ENCODE measurements at places on chromosomes 1 and 21.

GRCh38 chr1:205422993-205423642 lies 1.3 kb upstream of the LEMD1 start:
- DNase-seq: no peak

DNA sequence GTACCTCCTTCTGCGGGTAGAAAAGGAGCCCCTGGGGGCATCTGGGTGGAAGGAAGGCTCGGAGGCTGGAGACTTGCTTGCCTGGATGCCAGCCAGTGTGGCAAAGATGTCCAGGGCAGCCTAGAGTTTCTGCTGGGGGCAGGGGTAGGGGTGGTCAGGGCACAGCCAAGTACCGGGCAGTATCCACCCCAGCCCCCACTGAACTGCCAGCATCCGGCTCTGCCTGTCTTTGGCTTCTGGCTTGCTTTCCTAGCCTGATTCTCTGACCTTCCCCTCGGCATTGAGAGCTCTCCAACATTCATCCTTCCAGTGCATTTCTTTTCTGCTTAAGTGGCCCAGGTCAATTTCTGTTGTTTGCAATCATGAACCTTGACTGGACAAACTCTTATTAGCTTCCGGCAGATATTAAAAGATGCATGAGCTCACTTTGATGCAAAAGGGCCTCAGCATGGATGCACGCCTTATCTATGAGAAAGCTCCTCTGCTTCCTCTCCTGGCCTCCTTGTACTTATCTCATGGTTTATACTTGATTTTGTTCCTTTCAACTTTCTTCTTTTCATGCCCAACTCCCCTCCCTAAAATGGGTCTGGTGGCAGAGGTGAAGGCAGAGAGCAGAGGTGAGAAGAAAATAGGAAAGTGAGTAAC lies 116.9 kb downstream of the HLCS start:
- DNase-seq: no peak

DNA sequence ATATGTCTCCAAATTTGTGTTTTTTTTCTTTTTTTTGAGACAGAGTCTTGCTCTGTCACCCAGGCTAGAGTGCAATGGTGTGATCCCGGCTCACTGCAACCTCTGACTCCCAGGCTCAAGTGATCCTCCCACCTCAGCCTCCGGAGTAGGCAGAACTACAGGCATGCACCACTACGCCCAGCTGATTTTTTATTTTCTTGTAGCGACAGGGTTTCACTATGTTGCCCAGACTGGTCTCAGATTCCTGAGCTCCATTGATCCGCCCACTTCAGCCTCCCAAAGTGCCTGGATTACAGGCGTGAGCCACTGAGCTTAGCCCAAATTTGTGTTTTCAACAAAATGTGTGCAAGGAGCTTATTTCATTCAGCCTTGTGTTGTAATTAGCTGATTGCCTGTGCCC lies 59.0 kb upstream of the IFFO2 start:
- DNase-seq: no peak

DNA sequence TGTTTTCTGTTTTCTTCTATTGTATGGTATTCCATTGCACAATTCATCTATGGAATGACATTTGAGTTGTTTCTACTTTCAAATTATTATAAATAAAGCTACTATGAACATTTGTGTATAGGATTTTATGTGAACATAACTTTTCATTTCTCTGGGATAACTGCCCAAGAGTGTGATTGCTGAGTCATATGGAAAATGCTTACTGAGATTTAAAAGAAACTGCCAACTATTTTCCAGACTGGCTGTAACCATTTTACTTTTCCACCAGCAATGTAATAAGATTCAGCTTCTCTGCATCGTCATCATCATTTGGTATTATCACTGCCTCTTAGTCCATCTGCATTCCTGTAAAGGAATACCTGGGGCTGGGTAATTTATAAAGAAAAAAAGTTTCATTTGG lies 779.6 kb upstream of the PRMT6 start:
- no peak for DNase-seq

DNA sequence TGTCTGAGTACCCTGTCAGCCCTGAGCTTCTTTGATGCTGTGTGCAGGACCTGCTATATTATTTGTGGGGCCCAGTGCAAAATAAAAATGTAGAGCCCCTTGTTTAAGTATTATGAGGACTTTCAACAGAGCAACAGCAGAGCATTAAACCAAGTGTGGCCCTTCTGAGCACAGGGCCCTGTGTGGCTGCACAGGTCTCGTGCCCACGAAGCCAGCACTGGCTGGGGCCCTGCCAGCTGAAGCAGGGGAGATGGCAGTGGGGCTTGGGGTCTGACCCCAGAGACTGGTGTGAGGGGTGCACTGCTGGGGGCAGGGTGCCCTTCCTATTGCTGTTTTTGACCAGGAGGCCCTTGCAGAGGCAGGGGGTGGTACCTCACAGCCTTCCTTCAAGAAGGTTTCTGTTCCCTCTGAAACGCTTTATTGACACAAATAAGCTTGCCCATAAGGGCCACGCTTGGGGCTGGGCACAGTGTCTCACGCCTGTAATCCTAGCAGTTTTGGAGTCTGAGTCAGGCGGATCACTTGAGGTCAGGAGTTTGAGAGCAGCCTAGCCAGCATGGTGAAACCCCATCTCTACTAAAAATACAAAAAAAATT lies 2.2 kb upstream of the SEMA4A start:
- no peak for DNase-seq

DNA sequence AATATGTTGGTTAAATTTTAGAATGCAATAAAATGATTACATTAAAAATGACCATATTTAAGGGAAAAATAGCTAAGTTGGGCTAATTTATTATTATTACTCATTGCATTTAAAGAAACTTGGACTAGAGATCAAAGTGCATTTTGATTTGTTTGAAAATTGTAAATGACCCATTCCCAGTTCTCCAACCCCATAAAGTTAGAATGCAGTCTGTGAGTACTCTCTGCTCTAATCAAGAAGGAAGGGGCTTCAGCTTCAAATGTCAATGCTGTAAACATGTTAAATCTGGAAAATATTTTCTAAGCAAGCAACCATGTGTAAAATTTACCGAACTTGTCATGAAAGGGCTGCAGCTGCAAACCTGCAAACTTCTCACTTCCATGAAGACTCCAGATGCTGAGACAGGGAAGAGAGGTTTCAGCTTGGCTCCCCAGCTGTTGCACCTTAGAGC lies 232.7 kb downstream of the TTLL7 start:
- DNase-seq: no peak

- no peak for DNase-seq
These were observed 316.0 kb downstream of the VAV3 start for GRCh38 chr1:107649023-107649422.

DNA sequence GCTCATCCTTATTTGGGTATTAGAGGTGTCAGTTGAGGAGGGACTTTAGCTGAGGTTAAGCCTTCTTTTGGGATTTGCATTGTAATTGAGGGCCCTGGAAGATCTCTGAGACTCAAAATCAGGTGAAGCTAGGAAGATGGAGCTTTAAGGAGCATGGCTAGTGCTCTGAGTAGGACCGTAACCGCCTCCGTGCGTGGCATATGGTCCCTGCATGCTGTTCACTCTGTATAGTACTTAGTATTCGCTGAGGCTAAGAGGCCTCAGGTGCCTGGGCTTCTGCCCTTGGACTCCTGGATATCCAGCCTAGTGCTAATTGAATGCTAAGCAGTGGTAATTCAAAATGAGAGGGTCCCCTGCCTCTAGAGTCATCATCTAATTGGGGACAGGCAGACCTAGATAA lies 22.5 kb downstream of the NSUN4 start:
- DNase-seq: no peak

DNA sequence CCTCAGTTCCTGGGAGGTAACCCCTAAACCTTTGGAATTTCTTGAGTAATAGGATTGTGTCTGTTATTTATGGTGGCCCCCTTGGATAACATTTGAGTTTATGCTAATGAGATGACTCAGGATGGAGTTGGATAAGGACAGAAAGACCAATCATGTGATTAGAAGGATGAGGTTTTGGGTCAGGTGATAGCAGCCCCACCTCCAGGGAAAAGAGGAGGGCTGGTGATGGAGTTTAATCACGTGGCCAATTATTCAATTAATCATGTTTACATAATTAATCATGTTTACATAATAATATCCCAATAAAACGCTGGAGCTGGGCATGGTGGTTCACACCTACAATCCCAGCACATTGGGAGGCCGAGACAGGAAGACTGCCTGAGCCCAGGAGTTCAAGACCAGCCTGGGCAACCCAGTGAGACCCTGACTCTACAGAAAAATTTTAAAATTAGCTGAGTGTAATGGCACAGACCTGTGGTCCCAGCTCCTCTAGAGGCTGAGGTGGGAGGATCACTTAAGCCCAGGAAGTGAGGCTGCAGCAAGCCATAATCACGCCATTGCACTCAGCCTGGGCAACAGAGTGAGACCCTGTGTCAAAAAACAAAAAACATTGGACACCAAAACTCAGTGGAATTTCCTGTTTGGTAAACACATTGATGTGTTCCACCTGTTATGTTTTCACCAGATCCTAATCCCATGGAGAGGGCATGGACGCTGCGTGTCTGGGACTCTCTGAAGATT lies 73.3 kb downstream of the NUP210L start:
- no peak for DNase-seq

- no peak for DNase-seq
These were observed 24.1 kb upstream of the ZNF436 start for GRCh38 chr1:23393706-23394105.

Data from activated CD4-positive, alpha-beta T cell treated with anti-CD3 and anti-CD28 coated beads for 1 hour (primary cell).